ENCODE measurements at places on chromosomes 1 and 21.

- no peak for DNase-seq
These were observed 83.6 kb downstream of the SIK1 start for GRCh38 chr21:43343095-43343991.

- no peak for DNase-seq
These were observed 1.2 kb downstream of the JMJD4 start for GRCh38 chr1:227733751-227734545.

DNA sequence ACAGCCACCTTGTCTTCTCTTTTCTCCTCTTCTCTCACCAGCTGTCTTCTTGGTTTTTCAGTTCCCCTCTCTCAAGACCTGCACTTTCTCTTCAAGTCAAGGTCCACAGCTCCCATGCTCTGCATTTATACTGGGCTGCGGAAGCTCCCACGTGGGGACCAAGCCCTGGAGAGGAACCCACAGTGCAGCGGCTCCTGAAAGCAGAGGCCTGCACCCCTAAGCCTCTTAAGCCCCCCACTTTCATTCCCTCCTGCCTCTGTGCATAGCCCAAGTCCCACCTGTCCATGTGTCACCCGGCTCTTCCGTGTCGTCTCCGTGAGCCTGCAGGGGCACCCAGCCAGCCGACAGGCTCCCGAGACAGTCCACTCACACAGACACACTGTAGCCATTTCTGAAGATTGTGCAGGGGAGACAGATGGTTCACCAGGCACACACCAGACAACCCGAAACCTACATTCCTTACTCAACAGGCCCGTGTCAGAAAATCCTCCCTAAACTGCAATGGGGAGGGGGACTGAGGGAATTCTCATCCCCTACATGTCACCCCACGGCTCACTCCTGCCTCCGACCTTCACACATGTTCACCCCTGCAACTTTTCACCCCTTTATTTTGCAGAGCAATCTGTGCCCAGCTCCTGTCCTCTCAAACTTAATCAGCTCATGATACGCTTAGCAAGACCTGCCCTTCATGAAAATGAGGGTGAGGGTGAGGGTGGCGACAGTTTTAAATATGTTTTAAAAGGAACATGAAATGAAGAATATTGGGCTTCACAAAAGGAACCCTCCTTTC lies 6.3 kb downstream of the MX2 start:
- DNase-seq: no peak

GRCh38 chr1:8419172-8419571 lies 101.3 kb downstream of the SLC45A1 start:
- DNase-seq: no peak

DNA sequence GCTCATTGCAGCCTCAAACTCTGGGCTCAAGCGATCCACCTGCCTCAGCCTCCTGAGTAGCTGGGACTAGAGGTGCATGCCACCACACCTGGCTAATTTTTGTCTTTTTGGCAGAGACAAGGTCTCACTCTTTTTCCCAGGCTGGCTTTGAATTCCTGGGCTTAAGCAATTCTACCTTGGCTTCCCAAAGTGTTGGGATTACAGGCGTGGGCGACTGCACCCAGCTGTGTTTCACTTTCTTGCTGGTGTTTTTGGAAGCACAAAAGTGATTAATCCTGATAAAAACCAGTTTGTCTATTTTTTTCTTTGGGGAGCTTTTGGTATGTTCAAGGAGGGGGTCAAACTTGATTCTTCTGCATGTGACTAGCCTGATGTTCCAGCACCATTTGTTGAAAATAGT lies 19.3 kb downstream of the RNF11 start:
- DNase-seq: no peak

DNA sequence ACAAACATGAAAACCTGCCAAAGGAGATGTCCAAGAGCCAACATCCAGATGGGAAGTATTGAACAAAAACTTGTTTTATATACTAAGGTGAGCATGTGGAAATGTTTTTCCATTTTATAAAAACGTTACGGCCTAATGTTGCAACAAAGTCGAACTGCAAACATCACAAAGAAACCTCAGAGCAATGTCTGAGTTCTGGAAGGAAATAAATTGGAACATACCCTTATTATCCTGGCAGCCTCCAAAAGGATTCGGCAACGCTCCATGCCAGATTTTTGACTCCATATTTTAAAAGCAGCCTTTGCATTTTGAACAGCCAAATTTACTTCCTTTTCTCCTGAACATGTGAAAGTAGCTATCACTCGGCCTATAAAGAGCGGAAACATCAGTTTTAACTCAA lies 3.3 kb downstream of the ALDH9A1 start:
- DNase-seq: no peak

DNA sequence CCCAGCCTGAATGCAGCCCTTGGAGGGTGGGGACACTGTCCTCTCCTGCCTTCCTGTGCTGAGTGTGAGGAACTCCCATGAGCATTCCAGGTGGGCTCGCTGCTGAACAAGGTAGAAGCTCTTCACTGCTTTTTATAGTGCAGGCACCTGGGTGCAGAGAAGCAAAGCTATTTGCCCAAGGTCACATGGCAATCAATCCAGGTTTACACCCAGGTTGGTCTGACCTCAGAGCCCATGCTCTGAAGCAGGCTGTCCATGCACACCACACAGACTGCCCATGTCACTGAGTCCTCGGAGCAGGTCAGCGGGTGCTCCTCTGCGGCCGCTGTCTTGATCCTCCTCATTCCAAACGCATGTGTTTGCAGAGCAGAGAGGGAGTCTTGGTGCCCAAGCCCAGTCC lies 323.4 kb upstream of the VAMP3 start:
- DNase-seq: no peak

DNA sequence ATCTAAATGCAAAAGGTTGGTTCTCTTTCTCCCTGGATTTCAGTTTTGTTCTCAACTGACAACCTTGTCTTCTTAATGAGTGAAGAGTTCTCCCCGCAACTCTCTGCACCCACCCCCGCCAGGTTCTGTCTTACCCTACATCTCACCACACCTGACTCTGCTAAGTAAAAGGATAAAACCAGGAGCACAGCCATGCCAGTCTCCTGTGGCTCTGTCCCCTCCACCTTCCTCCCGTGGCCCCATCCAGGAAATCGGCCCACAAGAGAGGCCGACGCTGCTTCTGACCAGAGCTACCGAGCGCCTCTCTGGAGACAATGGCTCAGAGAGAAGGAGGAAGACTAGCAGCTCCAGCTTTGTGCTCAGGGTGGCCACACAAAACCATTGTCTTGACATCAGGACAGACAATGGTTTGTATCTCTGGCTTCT lies 72.2 kb downstream of the PLEKHA6 start:
- DNase-seq: no peak

GRCh38 chr1:175200678-175201521 lies 8.3 kb upstream of the KIAA0040 start:
- no peak for DNase-seq

DNA sequence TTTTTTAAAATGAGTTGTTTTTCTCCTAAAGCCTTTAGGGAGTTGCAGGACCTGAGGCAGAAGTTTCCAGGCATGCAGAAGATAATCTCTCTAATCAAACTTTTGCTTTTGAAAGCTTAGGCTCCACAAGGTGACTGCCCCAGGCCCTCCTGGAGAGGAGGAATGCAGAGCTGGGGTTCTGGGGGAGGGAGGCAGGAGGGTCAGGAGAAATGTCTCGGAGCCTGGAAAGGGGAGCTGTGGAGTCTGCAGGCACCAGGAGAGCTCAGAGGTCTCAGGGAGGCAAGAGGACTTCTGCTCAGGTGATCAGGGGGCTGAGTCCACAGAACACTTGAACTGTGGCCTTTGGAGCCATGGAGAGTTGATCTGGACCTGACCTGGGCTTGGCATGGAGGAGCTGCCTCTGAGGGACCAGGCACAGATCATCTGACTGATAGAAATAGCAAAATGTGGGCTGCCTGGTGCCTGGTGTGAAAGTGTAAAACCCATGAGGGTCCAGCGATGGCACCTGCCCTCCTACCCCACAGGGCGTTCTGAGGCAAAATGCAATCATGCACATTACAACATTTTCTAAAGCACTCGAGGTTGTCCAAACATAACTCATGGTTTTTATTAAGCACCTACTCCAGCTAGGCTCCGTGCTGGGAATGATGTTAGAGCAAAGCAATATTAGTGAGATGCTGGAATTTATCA lies 10.0 kb upstream of the ABCG1 start:
- no peak for DNase-seq

DNA sequence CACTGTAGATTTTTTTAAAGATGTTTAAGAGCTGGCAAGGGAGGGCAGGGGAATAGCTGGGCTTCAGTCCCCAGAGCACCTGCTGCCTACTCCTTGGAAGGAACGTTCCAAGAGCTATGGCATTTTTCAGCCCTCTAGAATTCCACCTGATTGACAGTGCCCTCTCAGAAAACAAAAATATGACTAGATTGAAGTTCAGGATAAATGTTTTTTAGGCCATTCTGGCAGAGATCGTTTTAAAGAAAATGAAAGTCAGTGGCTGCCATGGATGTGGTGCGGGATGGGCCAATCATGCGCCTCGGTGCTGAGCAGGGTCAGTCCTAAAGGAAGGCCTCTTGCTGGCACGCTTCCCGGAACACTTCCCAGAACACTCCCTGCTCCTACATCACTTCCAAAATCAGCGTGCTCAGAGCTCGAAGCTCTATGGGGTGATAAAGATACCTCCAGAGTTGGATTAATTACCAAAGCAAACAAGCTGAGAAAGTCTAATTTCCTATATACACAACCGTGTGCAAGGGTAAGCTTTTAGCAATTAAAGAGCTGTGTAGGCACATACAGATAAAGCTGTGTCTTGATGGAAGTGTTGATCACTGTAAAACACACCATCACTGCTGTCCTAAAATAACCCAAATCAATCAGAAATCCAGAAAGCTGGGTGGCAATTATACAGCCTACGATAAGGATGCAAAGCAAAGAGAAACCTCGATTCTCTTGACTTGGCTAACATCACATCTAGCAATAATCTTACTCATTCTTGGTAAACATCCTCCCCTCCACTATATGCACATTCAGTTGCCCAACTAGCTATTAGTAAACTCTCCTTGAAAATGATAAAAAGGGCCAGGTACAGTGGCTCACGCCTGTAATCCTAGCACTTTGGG lies 34.6 kb downstream of the TGFBR3 start:
- DNase-seq: no peak

DNA sequence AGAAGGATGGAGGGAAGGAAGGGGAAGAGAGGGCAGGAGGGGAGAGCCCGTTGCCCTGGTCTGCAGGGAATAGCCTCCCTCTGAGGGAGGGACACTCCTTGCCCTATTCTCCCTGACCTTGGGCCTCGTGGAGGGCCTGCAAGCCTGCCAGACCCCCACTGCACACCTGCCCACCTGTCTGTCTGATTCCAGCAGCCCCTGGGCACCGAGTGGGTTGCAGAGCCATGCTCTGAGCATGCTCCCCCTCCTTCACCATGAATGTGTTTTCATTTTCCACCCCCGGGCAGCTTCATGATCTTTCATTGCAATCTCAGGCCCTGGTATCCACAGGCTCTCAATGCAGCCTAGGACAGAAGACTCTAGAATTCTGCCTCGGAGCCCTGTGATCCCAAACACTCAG lies 5.1 kb upstream of the NPHP4 start:
- no peak for DNase-seq

DNA sequence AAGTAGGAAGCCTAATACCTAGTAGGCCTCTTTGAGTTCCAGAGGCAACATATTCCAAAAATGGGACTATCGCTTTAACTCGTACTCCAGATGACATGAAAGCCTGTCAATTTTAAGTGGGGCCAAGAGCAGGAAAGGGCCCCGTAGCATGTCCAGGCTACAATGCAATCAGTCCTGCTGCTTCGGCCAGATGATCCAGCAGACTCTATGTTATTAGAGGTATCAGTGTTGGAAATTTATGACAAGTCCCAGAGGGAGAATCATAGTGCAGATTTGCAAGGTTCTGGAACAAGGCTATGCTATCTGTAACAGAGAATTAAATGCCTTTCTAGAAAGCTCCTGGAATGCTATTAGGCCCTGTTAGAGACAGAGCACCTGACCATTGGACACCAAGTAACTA lies 56.7 kb upstream of the SRP9 start:
- no peak for DNase-seq

DNA sequence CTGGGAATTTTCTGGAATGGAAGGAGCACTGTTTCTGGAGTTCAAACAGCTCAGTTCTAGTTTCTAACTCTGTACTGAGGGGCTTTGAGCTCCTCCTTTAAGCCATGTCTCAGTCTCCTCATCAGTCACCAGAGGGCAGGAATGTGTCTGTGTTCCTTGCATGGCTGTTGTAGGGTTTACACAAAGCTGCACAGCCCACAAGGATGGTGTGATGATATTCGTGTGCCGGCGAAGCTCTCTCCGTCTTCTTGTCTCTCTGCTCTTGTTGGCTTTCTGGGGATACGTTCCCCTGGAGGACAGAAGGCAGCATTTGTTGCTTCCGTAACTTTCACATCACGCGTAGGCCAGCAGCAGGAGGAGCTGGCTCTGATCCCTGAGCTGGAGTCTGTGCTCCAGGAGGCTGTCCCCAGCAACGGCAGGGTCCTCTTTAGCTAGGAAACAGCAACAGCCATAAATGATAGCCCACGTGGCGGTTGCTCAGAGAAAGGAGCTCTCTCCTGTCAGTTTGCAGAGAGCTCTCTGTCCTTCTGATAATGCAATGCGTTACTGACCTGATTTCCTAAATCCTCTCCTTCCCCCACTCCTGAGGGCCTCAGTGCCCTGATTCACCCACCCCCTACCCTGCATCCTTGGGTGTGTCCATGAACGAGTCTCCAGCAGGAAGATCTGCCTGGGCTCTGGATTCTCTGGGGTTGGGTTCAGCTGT lies 189.2 kb upstream of the VAMP3 start:
- DNase-seq: no peak

DNA sequence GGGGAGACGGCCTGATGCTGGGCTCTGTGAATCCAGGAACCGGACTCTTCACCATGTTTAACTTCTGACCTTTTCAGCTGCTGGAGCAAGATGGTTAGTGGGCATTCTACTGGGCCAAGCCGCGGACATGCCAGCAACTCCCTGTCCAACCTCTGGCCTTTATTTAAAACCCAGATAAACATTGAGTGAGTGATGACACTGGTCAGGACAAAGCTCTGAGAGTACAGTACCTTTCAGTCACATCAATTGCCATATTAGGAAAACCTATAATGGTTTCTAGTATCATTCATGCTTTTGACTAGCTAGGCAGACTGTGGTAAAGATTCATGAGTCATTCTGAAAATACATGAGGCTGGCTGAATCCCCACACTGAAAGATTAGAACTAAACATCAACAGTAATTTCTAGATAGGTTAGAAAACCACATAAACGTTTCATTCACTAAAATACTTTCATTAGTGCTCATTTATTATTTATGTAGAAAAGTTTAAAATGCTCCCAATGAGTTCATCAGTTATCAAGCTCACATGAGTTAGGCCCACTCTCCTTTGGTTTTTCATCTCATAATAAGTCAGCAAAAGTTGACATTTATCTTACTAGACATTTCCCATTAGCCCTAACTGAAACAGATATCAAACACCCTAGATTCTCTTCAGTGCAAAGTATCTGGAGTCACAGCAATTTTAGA lies 7.1 kb upstream of the ACTA1 start:
- DNase-seq: no peak

- no peak for DNase-seq
These were observed 1.7 kb downstream of the HSPG2 start for GRCh38 chr1:21935393-21935804.

- no peak for DNase-seq
These were observed 57.2 kb upstream of the RUNX1 start for GRCh38 chr21:35106246-35106835.

DNA sequence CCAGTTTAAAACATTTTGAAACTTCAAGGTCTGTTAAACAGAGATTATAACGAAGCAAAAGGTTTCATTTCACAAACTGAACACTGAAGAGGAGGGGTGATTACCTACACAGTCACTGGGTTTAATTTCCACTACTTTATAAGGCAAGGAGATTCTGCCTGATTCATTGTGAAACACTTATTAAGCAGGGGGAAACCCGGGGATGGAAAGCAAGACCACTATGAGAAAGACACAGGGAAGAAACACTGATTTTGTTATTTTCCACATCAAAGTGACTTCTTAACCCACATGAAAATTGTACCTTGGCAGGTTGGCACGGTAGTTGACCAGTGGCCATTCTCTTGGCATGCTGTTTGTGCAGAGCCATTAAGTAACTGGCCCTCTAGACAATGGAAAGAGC lies 8.1 kb upstream of the F5 start:
- no peak for DNase-seq
